ENCODE measurements at places on chromosomes 11 and 22.
A peak's percentile ranks its signal among the peaks of the same experiment; 100 is the strongest.

- DNase-seq = no peak
Measured at GRCh38 chr11:86151174-86152005, 82.5 kb upstream of the PICALM start.

DNA sequence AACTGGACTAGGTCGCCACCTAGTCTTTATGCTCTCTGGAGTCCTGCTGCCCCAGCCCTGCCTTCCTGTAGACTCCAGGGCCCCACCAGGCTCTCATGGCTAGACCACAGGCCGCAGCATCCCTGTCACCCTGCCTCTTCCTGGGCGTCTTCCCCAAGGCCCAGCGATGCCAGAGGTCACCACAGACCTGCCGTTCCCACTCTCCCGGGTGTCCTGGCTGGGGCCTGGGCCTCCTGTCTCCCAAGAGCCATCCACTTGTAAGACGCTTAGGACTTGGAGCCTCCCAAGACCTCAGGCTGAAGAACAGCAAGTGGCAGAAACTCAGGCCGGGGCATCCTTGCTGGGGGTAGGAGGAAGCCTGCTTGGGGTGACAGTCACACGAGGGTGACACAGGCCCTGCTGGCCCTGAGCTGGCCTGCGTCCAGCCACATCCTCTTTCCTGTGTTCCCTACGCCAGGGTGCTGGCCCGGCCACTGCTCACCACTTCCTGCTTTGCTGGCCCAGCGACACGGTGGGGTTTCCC lies 2.0 kb upstream of the TCIRG1 start:
- no peak for DNase-seq

GRCh38 chr22:46256358-46256958 lies 6.4 kb upstream of the CDPF1 start:
- no peak for DNase-seq

GRCh38 chr11:119056421-119056999 lies 495 bp downstream of the HYOU1 start:
- DNase-seq = no peak

GRCh38 chr11:19756675-19757475 lies 44.2 kb downstream of the NAV2 start:
- DNase-seq = no peak

DNA sequence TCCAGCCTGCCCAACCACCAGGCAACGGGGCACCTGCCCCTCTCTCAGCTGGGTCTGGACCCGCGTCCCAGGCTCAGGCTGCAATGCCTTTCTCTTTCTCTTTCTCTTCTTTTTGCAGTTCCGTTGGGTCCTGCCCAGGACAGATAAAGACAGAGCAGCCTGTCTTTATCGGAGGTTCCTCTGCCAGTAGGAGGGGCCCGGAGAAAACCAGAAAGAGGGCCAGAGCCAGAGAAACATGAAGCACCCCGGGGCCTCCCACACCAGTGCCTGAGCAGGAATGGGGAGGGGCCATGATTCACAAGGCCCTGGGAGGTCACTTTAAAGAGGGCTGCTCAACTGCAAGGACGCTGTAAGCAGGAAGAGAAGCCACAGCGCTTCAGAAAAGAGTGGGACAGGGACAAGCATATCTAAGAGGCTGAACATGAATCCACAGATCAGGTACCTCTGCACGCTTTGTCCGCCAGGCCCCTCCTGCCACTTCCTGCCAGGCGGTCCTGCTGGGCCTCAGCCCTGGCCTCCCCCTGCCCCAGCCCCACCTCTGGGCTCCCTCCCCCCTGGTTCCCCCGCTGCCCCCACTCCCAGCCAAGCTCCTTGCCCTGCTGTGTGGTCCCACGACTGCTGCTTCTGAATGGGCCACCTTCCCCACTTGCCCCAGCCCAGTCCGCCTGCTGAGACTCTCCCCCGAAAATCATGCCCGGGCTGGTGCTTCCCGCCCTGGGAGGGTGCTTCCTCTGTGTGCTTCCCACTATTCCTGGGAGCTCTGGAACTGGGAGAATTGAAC lies at the start of gene APOBEC3C:
Gene APOBEC3C, plus strand, starts transcription at position 316 of the 781 bp plus-strand sequence. Its CDS starts 106 bp downstream, at position 422.
- peak; percentile 70 for DNase-seq

DNA sequence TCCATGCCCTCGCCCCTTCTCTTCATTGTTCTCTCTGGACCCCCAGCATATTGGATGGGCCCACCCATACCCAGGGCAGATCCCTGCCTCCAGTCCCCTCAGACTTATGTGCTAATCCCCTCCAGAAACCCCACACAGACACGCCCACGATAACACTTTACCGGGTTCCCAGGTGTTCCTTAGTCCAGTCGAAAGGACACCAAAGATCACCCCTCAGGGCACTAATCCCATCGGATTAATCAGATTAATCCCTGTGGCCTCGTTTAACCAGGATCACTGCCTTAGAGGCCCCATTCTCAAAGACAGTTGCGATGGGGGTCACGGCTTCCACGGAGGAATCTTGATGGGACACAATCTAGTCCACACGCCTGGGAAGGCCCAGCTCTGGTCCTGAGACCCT lies 80.8 kb downstream of the SHANK2 start:
- no peak for DNase-seq

- DNase-seq = peak; percentile 66
Measured at GRCh38 chr22:32050678-32051515, 7.8 kb downstream of the SLC5A1 start.

DNA sequence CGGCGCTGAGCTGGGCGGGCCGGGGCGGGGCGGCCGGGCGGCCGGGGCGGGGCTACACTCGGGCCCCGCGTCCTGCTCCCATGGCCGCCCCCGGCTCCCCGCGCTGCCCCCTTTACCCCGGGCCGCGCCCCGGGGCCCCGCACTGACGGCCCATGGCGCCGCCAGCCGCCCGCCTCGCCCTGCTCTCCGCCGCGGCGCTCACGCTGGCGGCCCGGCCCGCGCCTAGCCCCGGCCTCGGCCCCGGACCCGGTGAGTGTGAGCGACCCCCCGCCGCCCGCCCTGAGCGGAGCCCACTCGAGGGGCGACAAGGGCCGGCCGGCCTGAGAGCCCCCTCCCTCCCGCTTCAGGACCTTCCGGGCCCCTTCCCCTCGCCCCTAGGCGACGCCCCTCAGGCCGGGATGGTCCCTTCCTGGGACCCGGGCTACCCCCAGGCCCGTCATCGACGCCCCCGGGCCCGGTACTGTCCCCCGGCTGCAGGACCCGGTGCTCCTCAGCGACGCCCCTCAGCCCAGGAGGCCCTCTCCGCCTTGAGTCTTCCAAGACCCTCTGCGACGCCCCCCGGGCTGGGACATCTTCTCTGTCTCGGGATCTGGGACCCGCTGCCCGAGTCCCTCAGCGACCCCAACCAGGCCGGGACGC lies at the start of gene KREMEN1:
Gene KREMEN1, plus strand, starts transcription at position 57 of the 639 bp plus-strand sequence. Its CDS starts 96 bp downstream, at position 153.
- no peak for DNase-seq
